Progenitor cell of endocrine pancreas (in vitro differentiated cells): ENCODE measurements at places on chromosomes 16 and 17. TPM values are rescaled to one million over a fixed set of nuclear protein-coding genes. Genes with fewer than 3 reads are reported as not detected.

ENPP7 gene
- total RNA-seq = not detected in 2 replicates

DPEP1 gene
- 29.6 and 36.3 TPM in 2 replicates for total RNA-seq

DNA sequence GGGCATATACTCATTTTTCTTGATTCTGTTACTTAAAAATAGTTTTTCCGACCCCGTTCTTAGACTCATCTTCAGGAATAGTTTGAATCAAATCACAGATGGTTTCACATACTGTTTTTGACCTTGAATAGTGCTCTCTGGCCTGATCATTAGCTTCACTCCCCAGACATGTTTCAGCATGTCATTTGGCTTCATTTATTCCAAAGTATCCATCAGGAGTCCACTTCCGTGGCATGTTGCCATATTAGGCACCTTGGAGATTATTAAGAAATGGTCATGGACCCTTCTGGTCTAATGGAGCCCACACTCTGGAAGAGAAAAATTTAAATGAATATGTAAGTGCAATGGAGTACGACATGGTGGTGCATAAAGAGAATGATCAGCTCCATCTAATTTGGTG is 222.3 kb downstream of the FTO start:
- H3K27ac ChIP-seq = no peak overlapping the region
- H3K4me3 ChIP-seq = no peak overlapping the region
- peaks cover 5% of the 10 kb centered on the region for H3K4me1 ChIP-seq
- no peaks in the 10 kb centered on the region for H3K36me3 ChIP-seq
- no peaks in the 10 kb centered on the region for H3K27me3 ChIP-seq

GRCh38 chr16:48680881-48681280 is 70.9 kb upstream of the N4BP1 start:
- H3K27ac ChIP-seq = no peak overlapping the region
- no peak for DNase-seq
- peaks cover 7% of the 10 kb centered on the region for H3K27me3 ChIP-seq
- H3K4me3 ChIP-seq = no peak overlapping the region
- H3K4me1 ChIP-seq = no peaks in the 10 kb centered on the region

GRCh38 chr16:23317751-23318150 is 15.6 kb downstream of the SCNN1B start:
- H3K4me1 ChIP-seq = no peaks in the 10 kb centered on the region
- no peak overlapping the region for H3K27ac ChIP-seq
- no peaks in the 10 kb centered on the region for H3K27me3 ChIP-seq
